ENCODE measurements at places on chromosomes 1 and 21.

- no peaks in the 10 kb centered on the region for H3K4me1 ChIP-seq
- no peaks in the 10 kb centered on the region for H3K36me3 ChIP-seq
- no peak overlapping the region for H3K4me3 ChIP-seq
- H3K27me3 ChIP-seq: peaks cover 20% of the 10 kb centered on the region
Measured at GRCh38 chr1:27372808-27373690, 1.6 kb downstream of the FCN3 start.

DNA sequence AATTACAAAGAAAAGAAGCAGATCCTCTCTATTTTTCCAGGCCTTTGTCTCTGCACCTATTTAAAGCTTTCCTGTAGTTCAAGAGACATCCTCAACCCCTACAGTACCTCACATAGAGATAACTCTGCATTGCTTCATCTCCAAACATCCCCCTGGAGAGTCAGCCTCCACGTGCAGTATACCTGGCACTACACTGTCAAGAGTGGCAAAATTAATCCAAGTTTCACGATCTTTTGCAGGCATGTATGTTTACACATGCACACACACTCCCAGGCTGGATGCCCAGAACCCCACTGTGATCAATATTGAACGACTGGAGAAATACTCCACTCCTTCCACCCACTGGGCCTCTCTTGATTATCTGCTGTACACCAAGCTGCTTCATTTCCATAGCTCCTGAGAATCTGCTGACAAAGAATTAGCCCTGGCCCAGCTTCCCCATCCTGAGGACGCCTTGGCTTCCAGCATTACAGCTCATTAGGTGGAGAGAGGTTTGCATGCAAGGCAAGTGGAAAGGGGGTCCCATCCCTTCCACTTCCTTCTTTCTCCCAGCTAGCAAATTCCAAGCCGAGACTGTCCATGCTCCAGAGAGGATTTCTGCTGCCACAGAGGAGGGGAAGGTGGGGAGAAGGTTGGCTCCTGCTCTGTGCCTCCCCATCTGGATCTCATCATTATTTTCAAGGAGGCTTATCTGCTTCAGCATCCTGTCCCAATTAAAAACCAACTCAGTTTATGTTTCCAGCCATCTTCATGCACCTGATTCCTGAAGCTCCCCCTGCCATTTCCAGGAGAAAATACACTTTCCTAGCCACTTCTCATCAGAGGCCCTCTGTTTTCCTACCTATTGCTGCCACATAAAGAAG is 66.5 kb upstream of the GOLT1A start:
- peak overlapping the region; percentile 11 for H3K4me3 ChIP-seq
- no peak for DNase-seq
- peak overlapping the region; percentile 78 for H3K27ac ChIP-seq
- H3K4me1 ChIP-seq: peaks cover 86% of the 10 kb centered on the region

DNA sequence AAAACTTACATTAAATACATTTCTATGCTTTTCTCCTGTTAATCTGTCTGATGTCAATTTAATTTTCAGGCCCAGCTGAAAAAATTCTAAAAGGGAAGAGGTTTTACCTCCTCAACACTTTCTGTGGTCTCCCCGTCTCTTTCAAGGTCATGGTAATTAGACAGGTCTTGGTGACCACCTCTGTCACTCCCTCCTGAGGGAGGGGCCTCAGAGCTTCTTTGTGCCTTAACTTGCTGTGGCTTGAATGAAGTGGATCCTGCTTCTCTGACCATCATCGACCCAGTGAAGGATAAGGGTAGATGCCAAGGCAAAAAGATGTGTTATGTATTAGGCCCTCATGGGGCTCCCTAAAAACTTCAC is 40.8 kb upstream of the OSBPL9 start:
- DNase-seq: no peak
- H3K4me3 ChIP-seq: no peak overlapping the region
- H3K4me1 ChIP-seq: peaks cover 10% of the 10 kb centered on the region

GRCh38 chr1:8394456-8395321 is 76.8 kb downstream of the SLC45A1 start:
- peaks cover 38% of the 10 kb centered on the region for H3K4me1 ChIP-seq
- H3K27me3 ChIP-seq: no peaks in the 10 kb centered on the region
- no peak for DNase-seq
- H3K36me3 ChIP-seq: peaks cover 17% of the 10 kb centered on the region
- no peak overlapping the region for H3K4me3 ChIP-seq
- peak overlapping the region; percentile 68 for H3K27ac ChIP-seq

GRCh38 chr1:90175490-90176167 is 180.7 kb downstream of the ZNF326 start:
- no peak overlapping the region for H3K4me3 ChIP-seq
- H3K27me3 ChIP-seq: no peaks in the 10 kb centered on the region
- no peak overlapping the region for H3K27ac ChIP-seq
- peaks cover 1% of the 10 kb centered on the region for H3K4me1 ChIP-seq

GRCh38 chr1:150760013-150760412 is 5.6 kb downstream of the CTSS start:
- DNase-seq: no peak
- H3K27ac ChIP-seq: no peak overlapping the region
- no peaks in the 10 kb centered on the region for H3K27me3 ChIP-seq
- H3K4me3 ChIP-seq: no peak overlapping the region

GRCh38 chr1:183831311-183831710 is 26.4 kb downstream of the RGL1 start:
- H3K27me3 ChIP-seq: no peaks in the 10 kb centered on the region
- no peak for DNase-seq
- peaks cover 3% of the 10 kb centered on the region for H3K4me1 ChIP-seq

GRCh38 chr1:22457836-22458235 is 6.2 kb downstream of the ZBTB40 start:
- no peak for DNase-seq
- no peaks in the 10 kb centered on the region for H3K36me3 ChIP-seq
- no peak overlapping the region for H3K4me3 ChIP-seq
- H3K27me3 ChIP-seq: no peaks in the 10 kb centered on the region

DNA sequence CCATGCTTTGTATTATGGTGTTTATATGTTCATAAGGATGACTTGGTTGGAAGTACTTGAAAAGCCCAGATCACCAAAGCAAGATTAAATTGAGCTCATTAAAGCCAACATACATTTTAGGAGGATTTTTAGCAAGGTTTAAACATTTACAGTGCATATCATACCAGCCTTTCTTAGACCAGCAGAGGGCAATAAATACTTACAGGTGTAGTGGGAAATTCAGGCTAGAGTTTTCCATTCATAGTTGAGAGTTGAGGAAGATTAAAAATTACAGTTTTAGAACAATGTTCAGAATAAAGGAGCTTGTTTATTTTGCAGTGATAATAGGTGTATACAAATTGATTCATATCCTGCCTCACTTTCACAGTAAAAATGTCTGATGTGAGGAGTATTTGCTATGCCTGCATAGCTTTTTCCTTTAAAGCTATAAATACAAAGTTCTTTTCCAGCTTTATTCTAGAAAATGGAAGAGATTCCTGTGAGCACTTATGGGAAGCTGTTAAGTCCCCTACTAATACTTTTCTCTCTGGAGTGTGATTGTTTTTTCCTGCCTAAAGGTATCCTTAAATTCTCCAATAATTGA is 35.3 kb downstream of the DTL start:
- no peak for DNase-seq
- no peak overlapping the region for H3K27ac ChIP-seq
- peaks cover 1% of the 10 kb centered on the region for H3K36me3 ChIP-seq
- H3K4me3 ChIP-seq: no peak overlapping the region

DNA sequence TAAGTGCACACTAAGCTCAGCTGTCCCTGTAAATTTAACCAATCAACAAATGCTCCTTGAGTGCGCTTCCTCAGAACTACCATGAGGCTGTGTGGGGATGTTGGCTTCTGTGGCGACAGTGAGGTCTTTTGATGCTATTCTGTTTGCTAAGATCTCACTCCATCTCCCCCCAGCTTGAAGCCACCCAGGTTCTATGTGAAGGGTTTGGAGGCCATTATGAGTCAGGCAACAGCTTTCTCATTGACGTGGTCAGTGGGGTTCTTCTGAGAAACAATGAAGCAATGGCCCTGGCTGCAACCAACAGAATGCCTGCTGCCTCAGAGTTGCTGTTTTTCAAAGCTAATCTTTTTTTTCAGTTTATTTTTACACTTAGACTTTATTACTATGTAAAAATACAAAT is 205.5 kb downstream of the PTBP2 start:
- H3K27me3 ChIP-seq: no peaks in the 10 kb centered on the region
- H3K36me3 ChIP-seq: peaks cover 4% of the 10 kb centered on the region
- H3K4me1 ChIP-seq: no peaks in the 10 kb centered on the region
- DNase-seq: no peak
- no peak overlapping the region for H3K4me3 ChIP-seq

- DNase-seq: no peak
- no peak overlapping the region for H3K4me3 ChIP-seq
- H3K27me3 ChIP-seq: no peaks in the 10 kb centered on the region
- no peak overlapping the region for H3K27ac ChIP-seq
- peaks cover 4% of the 10 kb centered on the region for H3K4me1 ChIP-seq
Measured at GRCh38 chr1:185767508-185768120, 33.4 kb downstream of the HMCN1 start.

- no peaks in the 10 kb centered on the region for H3K4me1 ChIP-seq
- DNase-seq: no peak
- H3K27me3 ChIP-seq: no peaks in the 10 kb centered on the region
- no peak overlapping the region for H3K27ac ChIP-seq
- no peak overlapping the region for H3K4me3 ChIP-seq
- peaks cover 2% of the 10 kb centered on the region for H3K36me3 ChIP-seq
Measured at GRCh38 chr1:225253173-225253572, 174.7 kb downstream of the LBR start.
